ENCODE measurements at places on chromosomes 2 and 18.
A peak's percentile ranks its signal among the peaks of the same experiment; 100 is the strongest.

DNA sequence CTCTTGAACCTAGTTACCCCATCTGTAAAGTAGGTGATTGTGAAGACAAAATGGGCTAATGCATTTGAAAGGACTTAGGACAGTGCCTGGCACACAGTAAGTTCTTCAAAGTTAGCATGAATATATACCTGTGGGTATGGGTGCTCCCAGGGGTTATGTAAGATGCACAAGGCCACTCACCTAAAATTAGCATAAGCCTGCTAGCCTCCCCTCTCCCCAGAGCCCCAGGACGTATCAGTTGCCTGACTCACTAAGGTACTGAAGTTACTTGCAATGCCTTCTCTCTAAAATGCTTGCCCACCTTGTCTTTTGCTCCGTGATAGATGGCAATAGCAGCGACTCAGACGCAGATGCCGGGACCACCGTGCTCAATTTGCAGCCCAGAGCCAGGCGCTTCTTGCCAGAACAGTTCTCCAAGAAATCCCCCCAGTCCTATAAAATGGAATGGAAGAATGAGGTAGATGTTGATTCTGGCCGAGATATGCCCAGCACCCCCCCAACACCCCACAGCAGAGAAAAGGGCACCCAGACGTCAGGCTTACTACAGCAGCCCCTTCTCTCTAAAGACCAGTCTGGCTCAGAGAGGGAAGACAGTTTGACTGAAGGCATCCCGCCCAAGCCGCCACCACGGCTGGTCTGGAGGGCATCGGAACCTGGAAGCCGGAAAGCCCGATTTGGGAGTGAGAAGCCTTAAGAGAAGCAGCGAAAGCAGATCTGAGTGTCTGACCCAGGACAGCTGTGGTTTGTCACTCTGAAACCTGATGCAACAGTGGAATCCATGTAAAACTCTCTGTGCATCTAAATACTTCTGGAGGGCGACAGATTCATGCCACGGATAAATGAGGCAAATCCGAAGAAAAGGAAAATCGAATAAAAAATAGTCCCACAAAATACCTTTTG is 53.8 kb upstream of the TMEM182 start:
- DNase-seq = no peak

DNA sequence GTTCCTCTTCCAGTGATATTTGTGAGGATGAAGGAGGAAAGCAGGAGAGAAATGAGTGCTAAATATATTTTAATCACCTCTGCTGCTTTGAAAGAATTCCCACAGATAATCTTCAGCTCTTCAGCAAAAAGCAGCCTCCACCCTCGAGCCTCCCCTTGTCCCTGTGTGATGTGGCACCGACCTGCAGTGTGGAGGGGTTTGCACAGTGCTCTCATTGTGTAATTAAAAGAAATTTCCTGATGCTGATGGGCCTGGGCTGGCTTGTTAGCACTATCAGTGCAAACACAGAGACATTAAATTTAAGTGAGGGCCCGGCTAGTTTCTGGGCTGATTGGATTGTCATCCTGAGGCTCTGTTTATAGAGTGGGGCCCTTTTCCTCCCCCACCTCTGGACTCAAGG is 53.4 kb downstream of the KIF5C start:
- no peak for DNase-seq

- DNase-seq = no peak
These were observed 59.5 kb downstream of the MERTK start for GRCh38 chr2:111957872-111958354.

DNA sequence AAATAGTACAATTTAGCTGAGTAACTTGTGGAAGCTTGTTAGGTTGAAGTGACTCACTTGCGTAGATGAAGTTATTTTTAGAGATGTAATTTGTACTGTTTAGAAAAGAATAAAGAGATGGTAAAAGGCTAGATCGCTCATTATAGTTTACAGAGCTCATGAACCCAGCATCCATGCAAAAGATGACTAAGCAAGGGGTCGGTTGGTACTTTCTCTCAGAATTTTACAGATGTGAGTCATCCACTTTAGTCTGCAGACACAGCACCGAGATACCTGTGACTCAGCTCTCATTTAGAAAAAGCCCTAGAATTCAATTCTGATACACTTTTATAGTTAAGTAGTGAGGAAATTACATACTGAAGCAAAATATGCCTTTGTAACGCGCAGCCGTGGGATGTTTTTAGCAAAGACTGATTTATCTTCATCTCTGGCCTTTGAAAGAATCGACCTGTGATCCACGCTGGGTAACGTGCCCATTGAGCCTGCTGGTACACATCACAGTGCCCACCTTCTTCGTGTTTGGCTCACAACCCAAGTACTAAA is 116.5 kb upstream of the FOSL2 start:
- DNase-seq = no peak

DNA sequence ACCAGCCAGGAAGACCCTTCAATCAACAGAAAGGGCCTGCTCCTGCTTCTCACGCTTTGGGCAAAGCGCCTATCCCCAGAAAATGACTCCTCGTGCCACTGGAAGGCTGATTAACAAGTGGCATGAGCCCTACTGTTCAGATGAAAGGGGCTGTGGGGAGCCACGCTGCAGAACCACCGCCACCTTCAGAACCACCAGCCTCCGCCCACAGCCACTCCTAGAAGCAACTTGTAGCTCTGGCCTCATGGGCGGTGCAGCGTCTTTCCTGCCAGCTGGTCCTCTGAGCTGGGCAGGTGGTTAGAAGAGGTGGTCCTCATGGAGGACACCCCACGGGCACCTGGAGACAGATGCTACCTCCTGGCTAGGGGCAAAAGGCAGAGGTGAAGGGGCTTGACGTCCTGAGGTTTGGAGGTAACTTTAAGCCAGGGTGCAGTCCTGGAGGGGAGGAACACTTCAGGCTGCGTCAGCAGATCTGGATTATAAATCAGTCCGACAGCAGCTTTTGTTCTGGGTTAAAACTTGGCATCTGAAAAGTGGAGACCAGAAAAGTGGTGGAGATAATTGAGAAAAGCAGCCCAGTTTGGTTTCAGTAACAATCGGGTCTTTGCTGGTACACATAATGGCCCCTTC is 861 bp upstream of the SEMA4C start:
- DNase-seq = peak; percentile 69
